ENCODE measurements at places on chromosomes 4 and X.
A peak's percentile ranks its signal among the peaks of the same experiment; 100 is the strongest.

DNA sequence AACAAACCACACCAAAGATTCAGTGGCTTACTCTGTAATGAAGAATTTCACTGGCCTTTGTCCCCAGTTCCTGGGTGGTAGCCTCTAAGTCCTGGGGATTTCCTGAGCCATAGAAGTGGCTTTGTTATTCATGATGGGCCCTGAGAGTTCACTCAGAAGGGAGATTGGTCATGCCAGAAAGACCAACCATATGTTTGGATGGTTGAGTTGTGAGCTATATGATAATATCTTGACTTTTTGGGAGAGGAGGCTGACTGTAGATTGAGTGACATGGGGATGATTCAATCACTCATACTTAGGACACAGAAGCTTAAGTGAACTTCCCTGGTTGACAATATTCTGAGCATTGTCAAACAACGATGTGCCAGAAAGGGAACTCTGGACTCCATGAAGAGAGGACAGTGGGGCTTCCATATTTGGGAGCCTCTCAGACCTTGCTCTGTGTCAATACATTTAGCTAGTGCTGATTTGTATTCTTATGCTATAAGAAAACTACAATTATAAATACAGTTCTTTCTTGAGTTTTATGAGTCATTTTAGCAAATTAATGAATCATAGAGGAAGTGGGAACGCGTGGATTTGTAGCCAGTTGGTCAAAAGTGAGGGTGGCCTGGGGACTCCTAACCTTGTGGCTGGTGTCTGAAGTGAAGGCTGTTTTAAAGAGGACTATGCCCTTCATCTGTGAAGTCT lies 392.0 kb downstream of the GBA3 start:
- DNase-seq = peak; percentile 19

- no peak for DNase-seq
These were observed 658.7 kb upstream of the EPHA5 start for GRCh38 chr4:66328803-66329574.

GRCh38 chr4:15317246-15317645 lies 110.6 kb upstream of the C1QTNF7 start:
- peak; percentile 15 for DNase-seq

DNA sequence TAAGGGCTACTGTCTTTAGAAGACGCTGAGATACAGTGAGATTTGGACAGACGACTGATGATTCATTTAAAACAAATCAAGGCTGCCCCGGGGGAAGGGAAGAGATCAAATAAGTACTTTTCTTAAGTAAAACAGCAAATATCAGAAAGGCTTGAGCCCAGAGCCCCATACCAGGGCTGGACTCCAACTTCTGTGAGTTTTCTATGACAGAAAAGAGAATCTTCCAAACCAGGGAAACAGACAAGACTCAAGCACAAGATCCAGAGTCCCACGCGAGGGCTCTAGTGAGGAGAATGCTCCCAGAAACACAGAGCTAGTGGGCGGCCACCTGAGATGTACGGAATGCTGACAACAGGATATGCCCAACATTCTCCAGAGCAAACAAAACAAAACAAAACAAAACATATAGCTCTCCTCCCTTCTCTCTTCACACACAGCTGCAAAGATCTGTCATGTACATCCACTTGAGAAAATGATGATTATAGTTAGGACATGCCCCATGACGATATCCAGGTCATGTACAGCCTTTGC lies 13.1 kb downstream of the ACSL1 start:
- DNase-seq = no peak
